ENCODE measurements at places on chromosomes 7 and 10.

GRCh38 chr10:9733766-9734165 lies 1283.9 kb upstream of the CELF2 start:
- DNase-seq: no peak

DNA sequence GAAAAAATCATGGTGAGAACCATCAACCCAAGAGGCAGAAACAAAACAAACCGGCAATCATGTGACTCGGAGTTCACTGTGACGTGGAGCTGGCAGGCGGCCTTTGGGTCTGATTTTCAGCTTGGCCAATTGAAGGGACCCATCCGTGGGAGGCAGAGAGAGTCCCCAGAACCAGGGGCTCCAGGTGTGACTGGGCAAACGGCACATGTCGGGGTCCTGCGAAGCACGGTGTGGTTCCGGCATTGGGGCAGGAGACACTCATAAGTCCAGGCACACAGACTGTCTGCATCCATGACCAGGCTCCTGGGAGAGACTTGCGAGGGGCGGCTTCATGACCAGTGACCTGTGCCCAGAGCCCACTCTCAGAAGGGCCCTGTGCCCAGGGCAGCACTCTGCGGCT lies 12.6 kb upstream of the CNPY1 start:
- DNase-seq: no peak

DNA sequence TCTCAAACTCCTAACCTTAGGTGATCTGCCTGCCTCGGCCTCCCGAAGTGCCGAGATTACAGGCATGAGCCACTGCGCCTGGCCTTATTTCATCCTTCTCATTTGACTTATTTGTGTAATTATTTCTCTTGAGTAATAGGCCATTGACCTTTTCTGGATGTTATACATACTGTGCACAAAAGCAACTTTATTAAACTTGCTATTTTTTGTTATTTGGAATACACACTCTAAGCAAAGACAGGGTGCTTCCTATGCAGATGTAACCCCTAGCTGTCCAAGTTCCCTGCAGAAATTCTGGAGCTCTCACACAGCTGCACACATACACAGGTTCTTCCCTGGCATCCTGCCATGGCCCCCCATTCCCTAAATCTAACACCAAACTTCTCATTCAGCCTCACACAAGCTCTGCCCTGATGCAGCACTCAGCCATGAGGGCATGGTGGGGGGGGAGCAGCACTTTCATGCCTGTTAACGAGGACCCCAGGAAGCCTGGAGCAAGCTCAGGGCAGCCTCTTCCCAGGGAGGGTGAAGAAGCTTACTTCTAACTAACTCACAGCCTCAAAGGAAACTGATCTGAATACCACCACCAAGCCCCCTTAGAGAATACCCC lies 33.2 kb downstream of the SH3PXD2A start:
- DNase-seq: no peak

GRCh38 chr7:157392256-157393037 lies 55.6 kb downstream of the DNAJB6 start:
- DNase-seq: no peak

- no peak for DNase-seq
These were observed 70.8 kb downstream of the ASB13 start for GRCh38 chr10:5595591-5595990.

- DNase-seq: no peak
These were observed 56.0 kb upstream of the SLC35G1 start for GRCh38 chr10:93837822-93838221.

- no peak for DNase-seq
These were observed 19.9 kb downstream of the UPF2 start for GRCh38 chr10:12022580-12023257.

- DNase-seq: no peak
These were observed 22.1 kb downstream of the ARL5B start for GRCh38 chr10:18681366-18681765.

GRCh38 chr7:32257621-32258020 lies 187.4 kb upstream of the PDE1C start:
- DNase-seq: no peak

- DNase-seq: no peak
These were observed 95.5 kb downstream of the DIP2C start for GRCh38 chr10:593901-594457.

GRCh38 chr10:99489271-99489670 lies 43.5 kb upstream of the NKX2-3 start:
- DNase-seq: no peak

DNA sequence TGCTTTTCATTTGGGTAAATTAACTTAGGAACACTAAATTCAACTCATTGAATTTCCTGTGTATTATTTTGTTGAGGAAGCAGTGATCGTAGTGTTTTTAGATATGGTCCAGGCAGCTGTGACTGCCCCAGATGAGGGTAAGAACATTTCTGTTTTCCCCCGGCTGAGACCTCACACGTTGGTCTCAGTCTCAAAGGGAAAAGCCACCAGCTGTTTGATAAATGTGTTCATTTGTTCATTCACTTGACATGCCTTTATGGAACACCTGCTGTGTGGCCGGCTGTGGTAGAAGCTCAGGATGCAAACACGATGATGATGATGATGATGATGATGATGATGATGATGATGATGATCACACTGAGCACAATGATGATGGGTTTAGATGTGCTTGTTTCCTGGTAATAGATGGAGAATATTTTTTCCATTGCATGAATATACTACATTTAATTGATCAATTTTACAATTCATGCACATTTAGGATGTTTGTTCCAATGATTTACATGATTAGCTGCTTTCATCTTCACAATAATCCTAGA lies 125.6 kb upstream of the ZNF32 start:
- DNase-seq: no peak

DNA sequence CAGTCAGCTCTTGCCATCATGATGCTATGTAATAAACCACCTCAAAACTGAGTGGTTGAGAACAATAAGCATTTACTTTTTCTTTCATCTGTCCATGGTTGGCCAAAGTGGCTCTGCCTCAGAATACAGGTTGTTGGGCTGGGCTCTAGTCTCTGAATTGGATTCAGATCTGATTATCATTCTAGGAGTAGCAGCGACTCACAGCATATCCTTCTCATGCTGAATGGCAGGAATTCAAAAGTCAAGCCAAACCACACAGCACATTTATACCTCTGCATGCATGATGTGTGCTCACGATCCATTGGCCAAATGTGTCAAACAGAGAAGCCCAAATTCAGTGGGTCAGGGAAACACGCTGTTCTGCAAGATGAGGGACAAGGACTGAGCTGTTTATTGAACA lies 13.6 kb upstream of the GALNT11 start:
- DNase-seq: no peak

GRCh38 chr10:58836991-58837575 lies 324.4 kb downstream of the BICC1 start:
- DNase-seq: no peak

DNA sequence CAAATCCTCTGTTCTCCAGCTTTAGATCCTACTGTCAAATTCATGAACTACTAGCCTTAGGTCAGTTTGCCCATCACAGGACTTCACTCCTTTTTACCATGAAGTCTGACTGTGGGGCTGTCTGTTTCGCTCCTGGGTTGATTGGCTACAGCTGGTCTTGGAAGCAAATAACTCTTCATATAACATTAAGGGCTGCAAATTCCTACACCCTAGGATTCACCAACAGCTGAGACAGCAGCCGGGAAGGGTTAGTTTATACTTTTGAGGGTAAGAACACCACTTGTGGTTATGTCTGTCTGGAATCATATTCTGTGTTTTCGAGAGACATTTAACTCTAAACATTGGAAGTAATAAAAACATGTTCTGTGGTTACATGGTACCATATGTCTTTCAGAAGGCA lies 55.9 kb upstream of the KIAA1217 start:
- DNase-seq: no peak

DNA sequence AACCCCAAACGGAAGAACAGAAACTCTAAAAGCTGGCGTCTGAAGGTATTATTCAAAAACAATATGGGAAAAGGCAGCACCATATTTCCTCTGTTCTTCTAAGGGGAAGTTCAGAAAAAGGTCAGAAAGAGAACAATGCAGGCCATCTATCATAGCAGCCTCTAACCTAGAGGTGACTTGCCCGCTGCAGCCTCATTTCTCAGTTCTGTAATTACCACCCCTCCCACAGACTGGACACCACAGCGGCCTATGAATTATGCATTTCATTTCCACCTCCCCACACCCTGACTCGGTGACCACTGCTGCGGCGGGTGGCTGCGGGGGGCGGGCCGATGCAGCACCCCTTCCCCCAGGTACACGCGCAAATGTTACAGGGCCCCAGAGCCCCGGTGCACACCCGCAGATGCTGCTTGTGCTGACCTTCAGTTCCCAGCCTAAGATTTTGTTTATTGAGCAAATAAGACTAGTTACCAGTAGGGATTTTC lies 125.5 kb downstream of the CLEC2L start:
- peak; percentile 42 for DNase-seq

DNA sequence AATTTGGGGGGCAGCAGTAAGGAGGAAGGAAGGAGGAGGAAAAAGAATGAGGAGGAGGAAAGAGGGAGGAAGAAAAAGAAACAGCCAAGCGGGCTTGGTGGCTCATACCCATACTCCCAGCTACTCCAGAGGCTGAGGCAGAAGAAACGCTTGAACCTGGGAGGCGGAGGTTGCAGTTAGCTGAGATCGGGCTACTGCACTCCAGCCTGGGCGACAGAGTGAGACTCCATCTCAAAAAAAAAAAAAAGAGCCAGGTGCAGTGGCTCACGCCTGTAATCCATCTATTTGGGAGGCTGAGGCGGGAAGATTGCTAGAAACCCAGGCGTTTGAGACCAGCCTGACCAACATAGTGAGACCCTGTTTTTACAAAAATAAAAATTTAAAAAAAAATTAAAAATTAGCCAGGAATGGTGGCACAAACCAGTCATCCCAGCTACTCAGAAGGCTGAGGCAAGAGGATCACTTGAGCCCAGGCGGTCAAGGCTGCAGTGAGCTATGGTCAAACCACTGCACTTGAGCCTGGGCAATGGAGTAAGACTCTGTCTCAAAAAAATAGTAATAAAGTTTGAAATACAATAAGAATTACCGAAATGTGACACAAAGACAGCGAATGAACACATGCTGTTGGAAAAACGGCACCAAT lies 14.1 kb upstream of the CRCP start:
- DNase-seq: no peak

DNA sequence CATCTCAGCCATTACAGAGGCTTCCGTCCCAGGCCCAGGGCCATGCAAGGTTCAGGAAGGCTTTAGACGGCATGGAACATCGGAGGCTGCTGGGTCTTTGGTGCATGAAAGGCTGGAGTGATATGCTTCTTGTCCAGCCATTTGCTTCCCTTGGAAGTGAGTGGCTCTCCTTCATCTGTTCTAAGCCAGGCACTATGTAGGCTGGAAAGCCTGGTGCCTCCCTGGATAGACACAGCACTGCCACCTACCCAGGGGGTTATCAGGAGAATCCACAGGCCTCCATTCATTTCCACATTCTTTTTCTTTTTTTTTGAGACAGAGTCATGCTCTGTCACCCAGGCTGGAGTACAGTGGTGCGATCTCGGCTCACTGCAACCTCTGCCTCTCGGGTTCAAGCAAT lies 31.6 kb upstream of the USP6NL start:
- no peak for DNase-seq

DNA sequence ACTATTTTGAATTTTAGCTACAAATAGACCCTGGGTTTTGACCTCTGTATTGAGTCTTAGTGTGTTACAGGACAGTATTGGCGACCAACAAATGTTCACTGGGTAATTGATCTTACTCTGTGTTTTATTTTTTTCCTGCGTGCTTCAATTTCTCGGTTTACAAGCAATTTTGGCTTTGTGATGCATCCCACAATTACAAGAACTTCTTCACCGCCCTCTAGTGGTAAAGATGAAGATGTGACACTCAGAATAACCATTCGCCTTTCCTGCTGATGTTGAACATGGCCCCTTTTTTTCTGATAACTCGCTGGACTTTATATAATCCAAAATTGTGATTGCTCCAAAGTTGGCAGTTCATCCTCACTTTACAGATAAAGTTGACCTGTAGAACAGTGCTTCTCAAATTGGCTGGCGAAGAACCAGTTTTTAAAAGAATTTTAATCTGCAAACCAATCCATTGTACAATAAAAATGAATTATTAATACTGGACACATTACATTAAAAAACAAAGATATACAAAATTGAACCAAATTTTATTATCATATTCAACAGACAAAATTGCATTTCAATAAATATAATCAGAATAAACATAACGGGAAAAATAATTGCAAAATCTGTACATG lies 20.2 kb upstream of the SMC3 start:
- DNase-seq: no peak

DNA sequence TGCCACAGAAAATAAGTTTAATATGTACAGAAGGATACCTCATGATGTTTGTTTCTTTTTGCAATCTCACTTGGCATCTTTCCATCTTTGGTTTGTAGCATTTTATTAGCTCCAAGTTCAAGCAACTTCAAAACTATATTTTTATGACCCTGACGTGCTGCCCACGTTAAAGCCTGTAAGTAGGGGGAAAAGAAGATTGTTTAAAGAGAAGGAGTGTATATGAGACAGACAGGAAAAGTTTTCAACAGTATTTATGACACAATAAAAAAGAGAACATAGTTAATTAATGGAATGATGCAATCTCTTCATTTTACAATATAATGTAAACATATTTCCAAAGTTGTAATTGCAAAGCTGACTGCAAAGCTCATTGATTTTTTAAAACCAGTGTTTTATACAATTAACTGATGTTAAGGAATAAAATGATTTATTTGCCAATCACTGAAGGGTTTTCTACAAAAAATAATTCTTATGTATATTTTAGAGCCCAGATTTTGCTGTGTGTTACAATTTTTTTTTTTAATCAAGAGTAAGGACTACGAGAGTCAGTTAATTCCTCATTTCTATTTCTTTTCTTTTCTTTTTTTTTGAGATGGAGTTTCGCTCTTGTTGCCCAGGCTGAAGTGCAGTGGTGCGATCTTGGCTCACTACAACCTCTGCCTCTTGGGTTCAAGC lies 42.5 kb downstream of the ASZ1 start:
- DNase-seq: no peak

DNA sequence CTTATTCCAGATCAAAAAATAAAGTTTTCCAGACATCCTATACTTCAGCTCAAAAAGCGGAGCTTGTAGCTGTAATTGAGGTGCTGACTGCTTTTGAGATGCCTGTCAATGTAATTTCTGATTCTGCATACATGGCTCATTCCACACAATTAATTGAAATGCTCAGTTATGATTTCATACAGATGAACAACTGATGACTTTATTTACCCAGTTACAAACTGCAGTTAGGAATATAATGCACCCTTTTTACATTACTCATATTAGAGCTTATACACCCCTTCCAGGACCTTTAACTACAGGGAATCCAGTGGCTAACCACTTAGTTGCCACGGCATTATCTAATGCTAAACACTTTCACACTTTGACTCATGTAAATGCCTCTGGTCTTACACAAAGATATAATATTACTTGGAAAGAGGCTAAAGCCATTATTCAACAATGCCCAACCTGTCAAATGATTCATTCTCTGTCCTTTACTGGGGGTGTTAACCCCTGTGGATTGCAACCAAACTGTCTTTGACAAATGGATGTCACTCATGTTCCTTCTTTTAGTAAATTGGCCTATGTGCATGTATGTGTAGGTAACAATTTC lies 147.3 kb downstream of the ZNF33B start:
- DNase-seq: no peak

Data from activated CD4-positive, alpha-beta T cell treated with anti-CD3 and anti-CD28 coated beads for 48 hours (primary cell).